ENCODE measurements at places on chromosomes 16 and 17. TPM values are rescaled to one million over a fixed set of nuclear protein-coding genes. Genes with fewer than 3 reads are reported as not detected.

GRCh38 chr17:1471911-1472821, 16.1 kb upstream of the CRK start:
- no peak for DNase-seq

DNA sequence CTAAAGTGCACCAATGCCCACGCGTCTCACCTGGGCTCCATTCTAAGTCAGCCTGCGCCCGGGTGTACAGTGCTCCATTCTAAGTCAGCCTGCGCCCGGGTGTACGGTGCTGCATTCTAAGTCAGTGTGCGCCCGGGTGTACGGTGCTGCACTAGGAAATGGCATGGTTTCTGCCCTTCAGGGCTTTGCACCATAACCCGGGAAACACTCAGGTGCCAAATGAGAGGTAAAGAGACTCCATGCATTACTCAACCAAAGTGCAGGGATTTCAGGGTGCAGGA, 29.2 kb upstream of the FASN start:
- DNase-seq, result no peak

- DNase-seq, result no peak
Measured at GRCh38 chr17:78567991-78568390, 9.2 kb downstream of the DNAH17 start.

GRCh38 chr17:29138971-29139691, 41.1 kb downstream of the MYO18A start:
- DNase-seq, result no peak

DNA sequence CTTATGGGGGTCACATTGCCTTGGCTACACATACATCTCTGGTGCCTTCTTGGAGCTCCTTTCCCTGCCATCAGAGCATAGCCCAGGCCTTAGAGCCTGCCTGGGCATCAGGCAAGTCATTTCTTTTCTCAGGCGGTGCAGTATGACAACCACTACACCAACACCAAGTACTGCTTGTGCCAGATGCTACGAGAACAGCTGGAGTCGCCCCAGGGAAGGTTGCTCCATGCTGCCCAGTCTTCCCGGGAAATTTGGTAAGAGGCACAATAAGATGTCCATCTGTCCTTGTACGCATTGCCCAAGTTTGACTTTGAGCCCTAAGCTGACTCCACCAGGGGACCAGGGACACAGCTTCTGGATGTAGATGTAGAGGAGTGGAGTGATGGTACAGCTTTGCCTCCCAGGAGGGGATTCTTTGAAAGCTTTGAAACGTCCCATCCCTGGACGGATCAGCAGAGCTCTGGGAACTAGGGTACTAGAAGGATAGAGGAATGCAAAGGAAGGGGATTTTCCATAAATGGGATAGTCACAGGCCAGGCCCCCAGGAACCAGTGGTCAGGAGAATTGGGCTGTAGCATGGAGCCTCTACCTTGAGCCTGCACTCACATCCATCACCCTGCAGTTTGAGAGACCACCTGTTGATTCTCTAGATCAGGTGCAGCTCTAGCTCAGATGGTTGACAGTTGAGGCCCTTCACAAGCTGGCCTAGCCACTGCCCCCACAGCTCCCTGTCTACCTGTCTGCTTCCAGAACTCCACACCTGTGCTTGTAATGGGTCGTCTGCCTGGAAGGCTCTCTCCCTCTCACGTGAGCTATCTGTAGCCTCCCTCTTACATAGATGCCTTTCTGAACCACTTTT, 11.0 kb upstream of the NFATC3 start:
- DNase-seq, result no peak

DNA sequence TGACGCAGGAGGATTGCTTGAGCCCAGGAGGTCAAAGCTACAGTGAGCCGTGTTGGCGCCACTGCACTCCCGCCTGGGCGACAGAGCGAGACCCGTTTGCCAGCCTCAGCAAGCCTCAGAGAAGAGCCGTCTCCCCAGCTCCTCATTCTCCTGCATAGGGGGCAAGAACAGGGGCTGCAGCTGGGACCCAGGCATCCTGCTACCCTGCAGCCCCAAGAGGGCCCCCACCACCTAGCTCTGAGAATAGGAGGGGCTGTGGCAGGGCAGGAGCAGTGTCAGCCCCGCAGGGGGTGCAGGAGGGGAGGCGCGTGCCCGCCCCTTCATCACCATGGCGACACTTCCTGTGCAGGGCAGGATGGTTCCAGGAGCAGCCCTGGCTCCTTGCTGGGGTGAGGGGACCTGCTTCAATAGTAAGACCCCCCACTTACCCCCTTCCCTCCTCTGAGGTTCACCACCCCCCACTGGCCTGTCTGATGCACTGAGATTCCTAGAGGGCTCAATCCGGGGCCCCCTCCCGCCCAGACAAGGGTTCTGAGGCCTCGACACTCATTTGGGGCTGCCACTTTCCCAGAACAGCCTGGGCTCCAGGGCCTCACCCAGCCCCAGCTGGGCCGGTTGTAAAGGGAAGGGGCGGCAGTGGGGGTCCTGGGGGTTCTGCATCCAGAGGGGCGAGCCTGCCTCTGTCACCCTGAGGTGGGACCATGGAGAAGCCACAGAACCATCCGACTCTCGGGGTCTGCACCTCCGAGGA, 20.2 kb downstream of the VASN start:
- DNase-seq, result no peak

DNA sequence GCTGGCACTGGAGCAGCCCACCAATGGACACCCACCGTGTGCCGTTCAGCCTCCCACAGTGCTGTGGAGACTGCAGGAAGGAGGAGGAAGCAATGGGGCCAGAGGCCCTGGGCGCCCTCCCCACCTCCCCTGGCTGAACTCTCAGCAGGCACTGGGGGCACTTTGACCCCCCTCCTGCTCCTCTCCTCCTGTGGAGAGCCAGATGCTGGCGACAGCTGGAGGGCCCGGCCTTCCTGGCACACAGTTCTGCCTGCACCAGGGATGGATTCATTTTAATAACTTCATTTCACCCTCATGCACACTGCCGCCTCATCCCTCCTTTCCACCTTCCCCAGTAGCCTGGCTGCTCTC, 6.0 kb downstream of the NXPH3 start:
- DNase-seq, result no peak

ZG16B gene
- total RNA-seq, result 0.68 TPM

RNU2-1 gene
- total RNA-seq, result not detected

GPRC5C gene
- 9.3 TPM for total RNA-seq

Data from foreskin keratinocyte (primary cell).